ENCODE measurements at places on chromosomes 3 and 15. TPM values are rescaled to one million over a fixed set of nuclear protein-coding genes. Genes with fewer than 3 reads are reported as not detected.

EPHA3 gene
- total RNA-seq = 0.26 TPM

SCAANT1 gene
- total RNA-seq = not detected

POPDC2 gene
- 0.65 TPM for total RNA-seq

MUC20 gene
- 1.6 TPM for total RNA-seq

UQCRC1 gene
- total RNA-seq = 251 TPM

GNL3 gene
- total RNA-seq = 130 TPM

RPP25 gene
- 4.0 TPM for total RNA-seq

GRK7 gene
- total RNA-seq = not detected

TRAIP gene
- total RNA-seq = 2.1 TPM

SOX14 gene
- not detected for total RNA-seq

PTX3 gene
- 549 TPM for total RNA-seq

RTP1 gene
- not detected for total RNA-seq

UMPS gene
- total RNA-seq = 25.5 TPM

SYNM gene
- 24.5 TPM for total RNA-seq

ST3GAL6 gene
- 1.3 TPM for total RNA-seq

Measured in articular chondrocyte of knee joint (primary cell).